Stimulated activated CD4-positive, alpha-beta T cell treated with anti-CD3 and anti-CD28 coated beads, Interleukin-1b, Interleukin-23, amount 100 ng/mL, for 4 hours (primary cell): ENCODE measurements at places on chromosomes 5 and 9.

GRCh38 chr5:37208883-37209797 lies 40.0 kb downstream of the CPLANE1 start:
- peak; percentile 1 for DNase-seq

GRCh38 chr5:8050616-8051175 lies 181.7 kb downstream of the MTRR start:
- DNase-seq: no peak

GRCh38 chr5:59193616-59194319 lies 610.9 kb downstream of the RAB3C start:
- DNase-seq: no peak

- DNase-seq: no peak
Measured at GRCh38 chr5:27969157-27969556, 930.8 kb upstream of the CDH9 start.
